ENCODE measurements at places on chromosomes 1 and 21.

DNA sequence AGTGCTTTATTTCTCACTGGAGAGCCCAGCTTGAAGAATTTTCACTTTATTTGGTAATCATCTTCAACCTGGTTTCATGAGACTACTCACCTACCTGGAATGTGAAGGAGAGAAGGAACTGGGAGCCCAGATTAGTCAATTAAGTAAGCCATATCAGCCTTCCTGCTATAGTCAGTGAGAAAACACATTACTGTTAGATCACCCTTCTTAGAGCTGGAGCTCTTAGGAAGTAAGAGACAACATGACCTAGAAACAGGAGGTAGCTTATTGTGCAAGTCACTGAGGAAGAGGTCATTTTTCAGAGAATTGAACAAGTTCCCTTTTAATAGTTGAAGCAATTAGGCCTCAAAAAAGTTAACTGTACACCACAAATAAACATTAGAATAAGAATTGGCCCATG is 49.2 kb upstream of the TEKT2 start:
- peak; percentile 45 for DNase-seq

GRCh38 chr1:58003059-58003458 is 543.5 kb downstream of the OMA1 start:
- no peak for DNase-seq

DNA sequence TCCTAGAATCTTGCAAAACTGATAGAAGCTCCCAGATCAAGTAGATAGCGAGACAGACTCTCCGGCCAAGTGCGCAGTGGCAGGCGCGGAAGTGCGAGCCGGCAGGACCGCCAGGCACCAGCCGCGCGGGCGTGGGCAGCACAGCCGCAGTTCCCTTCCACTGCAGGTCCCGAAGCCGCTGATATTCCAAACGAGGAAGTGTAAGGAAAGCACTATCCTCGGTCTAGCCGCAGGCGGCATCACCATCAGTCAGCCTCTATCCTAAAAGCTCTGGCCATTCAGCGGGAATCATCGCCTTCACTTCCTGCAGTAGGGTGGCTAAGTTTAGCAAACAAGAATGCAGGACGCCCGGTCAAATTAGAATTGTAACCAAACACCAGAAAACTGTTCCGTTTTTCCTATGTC is 710 bp downstream of the GLRX2 start:
- DNase-seq = peak; percentile 55

- peak; percentile 3 for DNase-seq
These were observed 157.2 kb downstream of the DENND1B start for GRCh38 chr1:197618061-197618460.

- no peak for DNase-seq
These were observed 157.2 kb upstream of the NFIA start for GRCh38 chr1:60924964-60925798.

DNA sequence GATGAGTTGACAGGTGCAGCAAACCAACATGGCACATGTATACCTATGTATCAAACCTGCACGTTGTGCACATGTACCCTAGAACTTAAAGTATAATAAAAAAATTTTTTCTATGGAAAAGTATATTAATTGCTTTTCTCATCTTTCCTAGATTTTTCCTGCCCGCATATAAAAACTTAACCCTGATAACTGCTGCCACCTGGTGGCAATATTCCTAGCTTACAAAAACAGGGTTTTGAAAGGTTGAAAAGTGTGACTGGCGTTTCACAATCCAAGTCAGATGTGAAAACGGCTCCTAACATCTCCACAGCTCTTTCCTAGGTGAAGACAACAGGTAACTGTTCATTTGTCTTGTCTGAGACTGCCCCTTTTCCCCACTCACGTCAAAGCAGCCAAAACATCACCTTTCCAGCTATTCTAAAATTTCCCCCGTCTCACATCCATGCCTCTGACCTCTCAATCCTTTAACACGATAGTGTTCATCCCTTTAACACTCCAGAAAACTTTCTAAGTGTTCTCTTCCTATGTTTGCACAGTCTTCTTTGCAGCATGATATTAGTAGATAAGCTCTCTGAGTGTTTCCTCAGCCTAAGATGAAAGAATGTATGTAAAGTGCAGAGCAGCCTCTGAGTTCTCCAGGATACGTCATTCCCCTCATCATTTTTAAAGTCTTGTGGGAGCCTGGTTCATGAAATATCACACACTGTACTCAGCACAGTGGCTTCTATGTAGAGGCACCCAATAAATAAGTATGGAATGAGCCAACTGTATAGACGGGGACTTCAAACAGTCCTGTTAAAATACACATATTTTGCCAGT is 27.5 kb downstream of the OVGP1 start:
- DNase-seq = peak; percentile 46

DNA sequence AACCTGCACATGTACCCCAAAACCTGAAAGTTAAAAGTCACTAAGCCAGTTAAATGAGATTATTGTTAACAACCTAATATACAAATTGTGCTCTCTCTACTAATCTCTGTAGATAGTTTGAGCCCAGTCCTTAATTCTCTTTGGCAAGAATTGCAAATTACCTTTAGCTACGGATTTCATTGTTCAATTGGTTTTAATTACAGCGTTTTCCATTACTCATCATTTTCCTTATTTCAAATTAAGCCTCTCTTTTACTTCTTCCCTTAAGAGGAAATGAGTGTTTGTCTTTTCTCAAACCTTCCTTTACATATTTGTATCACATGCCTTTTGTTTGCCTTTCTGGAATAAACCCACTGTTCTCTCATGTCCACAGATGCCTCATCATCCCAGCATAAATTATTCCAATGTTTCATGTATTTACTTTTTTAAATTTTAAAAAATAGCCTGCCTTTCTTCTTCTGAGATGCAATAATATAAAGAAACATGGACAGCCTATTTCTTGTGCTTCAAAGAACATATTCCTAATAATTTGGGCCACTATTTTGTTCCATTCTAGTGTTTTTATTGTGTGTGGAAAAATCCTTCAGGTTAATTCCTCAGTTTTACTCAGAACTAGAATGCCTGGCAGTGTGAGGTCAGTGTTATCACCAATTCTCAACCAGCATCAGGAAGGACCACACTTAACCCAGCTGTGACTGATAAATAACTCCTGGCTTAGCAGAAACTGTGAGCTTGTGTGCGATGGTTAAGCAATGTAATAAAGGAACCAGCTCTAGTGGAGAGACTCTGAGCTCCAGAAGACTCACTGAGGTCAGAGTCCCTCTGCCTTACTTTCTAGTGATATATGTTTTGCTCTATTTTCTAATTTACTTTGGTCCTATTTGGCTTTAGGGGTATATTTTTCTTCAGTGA is 600.5 kb downstream of the LTN1 start:
- DNase-seq = no peak

DNA sequence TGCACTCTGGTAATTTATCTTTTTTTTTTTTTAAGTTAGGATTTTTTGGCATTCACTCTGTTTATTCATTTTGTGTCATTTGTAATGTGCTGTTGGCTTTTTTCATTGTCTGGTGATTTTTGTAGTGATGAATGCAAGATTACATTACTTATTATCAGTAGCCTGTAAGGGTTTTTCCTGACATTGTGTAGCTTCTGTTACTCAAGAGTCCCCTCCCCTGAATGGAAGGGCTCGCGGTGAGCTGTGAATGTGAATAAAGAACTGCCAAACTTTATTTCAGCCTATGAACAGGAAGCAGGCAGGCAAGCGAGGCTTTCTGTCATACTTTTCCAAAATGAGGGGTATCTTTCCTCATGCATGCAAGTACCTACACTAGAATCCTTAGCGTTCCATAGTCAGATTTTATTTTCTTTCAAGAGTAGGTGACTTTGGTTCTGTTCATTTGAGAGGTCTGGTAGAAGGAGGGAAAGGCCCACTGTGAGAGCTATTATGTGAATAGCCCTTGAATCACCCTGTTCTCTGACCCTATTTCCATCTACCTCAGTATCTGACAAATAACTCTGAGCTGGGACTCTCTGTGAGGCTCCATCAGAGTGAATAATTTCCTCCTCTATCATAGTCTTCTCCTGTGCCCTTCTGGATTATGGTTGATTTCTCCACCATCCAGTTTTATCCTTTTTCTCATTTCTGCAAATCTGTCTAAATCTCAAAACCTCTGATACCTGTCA is 114.0 kb downstream of the CD247 start:
- no peak for DNase-seq

DNA sequence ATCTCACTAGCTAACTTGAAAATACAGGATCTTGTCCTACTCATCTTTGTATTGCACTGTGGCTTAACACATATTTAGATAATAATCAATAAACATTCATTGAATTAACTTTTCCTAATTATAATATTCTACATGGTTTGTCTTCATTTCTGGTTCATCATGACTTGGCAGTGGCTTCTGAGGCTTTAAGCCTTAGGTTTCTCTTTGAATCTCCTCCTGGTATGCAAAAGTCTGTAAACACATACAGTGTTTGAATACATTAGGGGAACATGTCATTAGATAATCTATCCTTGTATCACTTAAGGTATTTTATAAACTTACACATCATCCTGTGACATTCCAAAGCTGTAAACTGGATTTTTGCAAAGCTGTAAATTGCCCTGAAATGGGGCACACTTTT is 20.6 kb downstream of the CTSK start:
- DNase-seq = no peak

DNA sequence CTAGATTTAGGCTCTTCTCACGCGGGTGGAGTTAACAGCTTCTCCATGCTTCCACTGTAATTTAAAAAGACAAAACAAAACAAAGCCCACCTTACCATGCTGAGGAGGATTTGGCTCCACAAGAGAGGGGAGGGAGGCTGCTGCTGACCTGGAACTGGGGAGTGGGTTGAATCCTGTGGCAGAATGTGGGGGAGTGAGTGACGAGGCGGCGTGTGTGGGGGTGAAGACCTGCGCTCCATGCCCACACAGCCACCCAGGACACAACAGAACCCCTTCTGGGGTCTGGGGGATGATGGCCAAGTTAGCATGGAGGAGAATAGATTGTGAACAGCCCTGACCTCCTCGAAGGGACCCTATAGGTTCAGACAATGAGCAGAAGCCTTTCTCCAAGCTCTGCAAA is 44.0 kb upstream of the LRRN2 start:
- no peak for DNase-seq
